CD8-positive, alpha-beta T cell (primary cell): ENCODE measurements at places on chromosomes 3 and 15.

- no peak for DNase-seq
Observed at GRCh38 chr15:83692746-83693581, 39.0 kb downstream of the ADAMTSL3 start.

DNA sequence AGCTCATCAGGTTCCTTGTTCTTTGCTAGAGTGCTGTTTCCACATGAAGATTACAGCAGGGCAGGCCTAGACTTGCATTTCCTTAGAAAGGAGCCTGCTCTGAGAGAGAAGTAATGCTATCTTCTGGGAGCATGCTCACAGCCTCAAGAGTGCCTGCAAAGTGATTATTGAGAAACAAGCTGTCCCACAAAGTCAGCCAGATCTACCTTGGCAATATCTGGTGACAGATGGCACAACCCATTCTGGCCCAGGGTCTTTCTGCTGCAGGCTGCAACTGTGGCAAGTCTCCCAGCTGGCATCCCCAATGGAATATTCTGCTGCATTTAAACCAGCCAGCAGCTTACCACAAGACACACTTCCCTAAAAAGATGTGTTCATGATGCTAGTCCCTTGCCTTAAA lies 29.3 kb downstream of the MTMR10 start:
- DNase-seq, result no peak

DNA sequence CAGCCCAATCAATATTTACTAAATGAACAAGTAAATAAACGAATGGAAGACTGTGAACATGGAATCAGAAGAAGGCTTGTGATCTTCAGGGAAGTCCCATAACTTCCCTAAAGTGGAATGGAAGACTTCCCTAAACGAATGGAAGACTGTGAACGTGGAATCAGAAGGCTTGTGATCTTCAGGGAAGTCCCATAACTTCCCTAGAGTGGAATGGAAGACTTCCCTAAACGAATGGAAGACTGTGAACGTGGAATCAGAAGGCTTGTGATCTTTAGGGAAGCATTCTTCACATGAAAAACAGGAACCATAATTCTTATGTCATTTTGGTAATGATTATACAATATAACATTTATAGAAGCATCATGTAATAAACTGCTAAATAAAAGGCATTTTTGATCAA lies 38.8 kb downstream of the EOGT start:
- DNase-seq, result no peak

- DNase-seq, result no peak
Observed at GRCh38 chr3:159187706-159188105, 385.9 kb downstream of the MFSD1 start.

- no peak for DNase-seq
Observed at GRCh38 chr15:40256638-40257235, 17.9 kb downstream of the PAK6 start.

DNA sequence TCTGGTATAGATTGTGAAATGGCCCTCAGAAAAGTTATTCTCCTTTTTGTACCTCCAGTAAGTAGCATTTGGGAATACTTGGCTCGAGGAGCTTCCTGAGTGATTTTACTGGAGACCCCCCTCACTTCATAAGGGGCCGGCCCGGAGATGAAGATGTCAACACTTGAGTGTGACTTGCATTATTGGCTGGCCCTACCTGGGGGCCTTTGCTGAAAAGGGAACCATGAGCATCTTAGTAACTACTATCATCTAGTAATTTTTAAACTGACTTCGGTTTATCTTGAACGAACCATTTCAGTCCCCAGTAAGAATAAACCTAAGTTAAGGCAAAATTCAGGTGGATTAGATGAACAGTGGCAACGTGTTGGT lies 1.3 kb downstream of the FAIM start:
- DNase-seq, result no peak

GRCh38 chr3:39848365-39848764 lies 39.0 kb downstream of the MYRIP start:
- DNase-seq, result no peak

DNA sequence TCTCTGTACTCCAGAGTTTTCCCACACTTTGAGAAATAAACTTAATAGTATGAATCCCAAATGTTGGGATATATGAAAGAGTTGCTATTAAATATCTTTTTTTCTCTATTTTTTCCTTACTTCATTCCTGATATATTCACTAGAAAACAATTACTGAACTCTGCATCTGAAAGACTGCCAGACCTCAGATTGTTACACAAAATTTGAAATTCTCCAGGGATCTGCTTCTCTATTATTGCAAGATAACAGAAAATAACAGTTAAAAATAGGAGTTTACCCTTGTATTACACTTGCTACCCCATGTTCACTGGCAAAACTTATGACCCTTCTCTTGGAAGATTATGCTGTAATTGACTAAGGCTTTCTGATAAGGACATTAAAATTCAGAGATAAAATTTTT lies 11.7 kb upstream of the P3H2 start:
- DNase-seq, result no peak

GRCh38 chr3:33975463-33975862 lies 177.0 kb downstream of the PDCD6IP start:
- DNase-seq, result no peak

DNA sequence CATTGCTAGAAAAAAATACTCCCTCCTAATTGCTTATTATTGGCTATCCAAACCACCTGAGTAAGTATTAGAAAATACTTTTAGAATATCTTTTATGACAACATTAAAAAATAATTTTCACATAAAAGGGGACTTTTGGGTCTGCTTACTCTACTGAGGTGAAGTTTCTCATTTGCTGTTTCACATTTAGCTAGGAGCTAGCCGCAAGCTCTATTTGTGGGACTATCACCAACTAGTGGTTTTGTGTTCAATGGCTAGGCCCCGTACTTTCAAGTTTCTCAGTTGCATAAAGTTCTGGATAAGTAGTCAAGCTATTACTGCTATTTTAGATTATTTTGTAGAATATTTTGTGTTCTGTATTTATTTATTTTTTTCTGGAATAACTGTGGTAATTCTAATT lies 244.2 kb upstream of the SLITRK3 start:
- no peak for DNase-seq

DNA sequence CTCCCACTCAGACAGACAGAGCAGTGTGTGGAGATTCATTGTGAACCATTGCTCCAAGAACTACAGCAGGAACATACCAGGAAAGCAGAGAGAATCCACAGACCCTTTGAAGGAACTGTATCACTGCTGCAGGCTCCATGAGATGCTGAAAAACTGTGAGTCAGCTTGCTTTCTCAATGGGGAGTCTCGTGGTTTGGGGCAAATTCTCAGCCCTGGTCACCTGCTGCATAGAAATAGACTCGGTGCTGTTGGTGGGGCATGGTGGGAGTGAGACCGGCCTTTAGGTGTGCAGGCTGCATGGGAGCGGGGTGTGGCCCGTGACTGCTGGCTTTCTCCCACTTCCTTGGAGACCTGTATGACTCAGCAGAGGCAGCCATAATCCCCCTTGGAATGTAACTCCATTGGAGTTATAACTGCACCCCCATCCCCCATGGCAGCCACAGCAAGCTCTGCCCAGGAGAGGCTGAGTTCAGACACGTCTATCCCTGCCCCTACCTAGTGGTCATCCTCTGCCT lies 35.6 kb downstream of the ALCAM start:
- DNase-seq, result no peak

GRCh38 chr3:172405914-172406313 lies 42.3 kb downstream of the GHSR start:
- no peak for DNase-seq

- no peak for DNase-seq
Observed at GRCh38 chr3:177842743-177843734, 645.8 kb upstream of the TBL1XR1 start.

GRCh38 chr3:126995926-126996512 lies 13.1 kb downstream of the PLXNA1 start:
- no peak for DNase-seq

DNA sequence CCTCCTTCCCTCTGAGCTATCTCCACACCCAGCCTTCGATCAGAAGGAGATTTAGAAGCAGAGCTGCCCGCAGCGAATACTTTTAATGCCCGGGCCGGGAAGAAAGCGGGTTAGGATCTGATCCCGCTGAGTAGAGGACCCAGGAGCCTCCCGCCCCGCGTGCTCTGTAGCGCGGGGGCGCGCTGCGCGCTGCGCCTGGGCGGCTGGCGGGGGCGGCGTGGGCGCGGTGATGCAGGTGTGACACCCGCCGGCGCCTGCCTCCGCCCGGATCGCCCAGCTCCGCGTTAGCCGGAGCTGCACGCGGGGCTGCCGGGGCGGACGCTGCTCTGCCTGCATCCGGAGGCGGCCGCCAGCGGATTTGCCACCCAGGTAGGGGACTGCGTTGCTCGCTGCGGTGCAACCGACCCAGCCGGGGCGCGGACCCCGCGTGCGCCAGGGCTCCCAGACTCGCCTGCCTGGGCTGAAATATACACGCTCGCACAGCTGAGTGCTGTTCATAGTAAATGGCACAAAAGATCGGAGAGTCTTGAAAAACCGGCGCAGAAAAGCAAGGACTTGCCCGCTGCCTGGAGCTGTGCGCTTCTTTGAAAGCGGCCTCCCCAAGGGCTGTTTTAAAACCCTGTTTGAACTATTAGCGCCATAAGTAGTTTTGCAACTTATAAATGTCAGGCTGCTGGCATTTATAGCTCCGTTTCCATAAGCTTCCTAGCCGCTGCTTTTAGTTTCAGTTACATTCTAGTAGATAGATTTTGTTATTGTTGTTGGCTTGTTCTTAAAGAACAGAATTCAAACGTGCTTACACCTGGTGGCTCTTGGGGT lies at the start of gene SV2B:
Gene SV2B (plus strand): TSS at position 263 of the 819 bp plus-strand sequence. CDS start 126,007 bp downstream, outside the sequence.
- DNase-seq, result peak; percentile 29

GRCh38 chr15:52136442-52136980 lies 23.9 kb upstream of the BCL2L10 start:
- no peak for DNase-seq

DNA sequence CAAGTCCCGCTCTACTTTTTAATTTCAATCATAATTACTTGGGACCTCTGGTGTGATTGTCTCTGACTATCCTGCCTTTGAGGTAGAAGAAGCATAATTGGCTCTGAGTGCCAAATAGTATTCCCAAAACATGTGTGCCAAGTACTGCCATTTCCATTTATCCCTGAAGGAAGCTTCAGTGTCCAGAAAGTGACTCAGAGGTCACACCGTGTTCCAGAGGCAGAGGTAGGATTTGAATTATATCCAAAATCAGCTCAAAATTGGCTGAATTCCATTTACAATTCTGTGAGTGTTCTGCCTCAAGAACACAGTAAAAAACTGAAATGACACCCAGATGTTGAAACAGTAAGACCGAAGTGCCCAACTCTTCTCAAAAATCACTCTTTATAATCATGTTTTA lies 255.3 kb downstream of the RSL24D1 start:
- no peak for DNase-seq

DNA sequence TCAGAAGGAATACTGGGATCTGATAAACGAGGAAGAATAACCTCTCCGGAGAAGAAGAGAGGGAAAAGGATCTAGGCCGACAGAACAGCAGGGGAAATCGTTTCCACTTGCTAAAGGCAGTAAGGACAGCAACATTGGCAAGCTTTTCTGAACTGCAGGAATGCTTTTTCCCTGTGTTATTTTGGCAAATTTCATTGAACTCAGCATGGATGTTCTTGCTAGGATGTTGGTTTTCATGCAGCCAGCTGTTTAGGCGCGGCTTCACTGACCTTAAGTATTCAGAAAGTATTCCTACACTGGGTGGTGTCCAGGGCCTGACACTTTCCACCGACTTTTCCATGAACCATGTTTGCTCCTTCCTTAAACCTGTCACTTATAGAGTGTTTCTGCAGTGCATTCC lies 489.7 kb downstream of the CNTN3 start:
- DNase-seq, result no peak

DNA sequence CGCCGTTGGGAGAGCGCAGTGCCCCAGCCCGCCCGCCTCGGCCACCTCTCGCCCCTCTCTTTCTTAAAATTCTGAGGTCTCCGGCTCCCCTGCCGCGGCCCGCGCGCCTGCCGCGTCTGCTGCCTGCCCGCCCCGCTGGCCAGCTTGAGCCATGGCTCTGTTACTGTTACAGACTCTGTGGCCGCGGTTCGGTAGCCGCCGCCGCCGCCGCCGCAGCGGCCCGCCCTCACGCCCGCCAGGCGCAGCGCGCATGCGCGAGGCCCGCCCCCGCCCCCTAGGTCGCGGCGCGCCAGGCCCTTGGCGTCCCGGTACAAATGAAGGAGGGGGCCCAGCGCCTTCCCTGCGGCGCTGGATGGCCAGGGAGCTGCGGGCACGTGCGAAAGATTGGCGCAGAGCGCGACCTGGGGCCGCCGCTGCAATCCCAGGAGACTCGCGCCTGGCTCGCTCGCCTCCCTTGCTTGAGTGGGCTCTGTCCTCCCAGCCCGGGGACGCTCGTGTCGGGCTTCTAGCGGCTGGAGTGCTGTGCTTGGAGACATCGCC lies at the start of gene ONECUT1:
Gene ONECUT1 (minus strand): TSS at position 168 of the 540 bp plus-strand sequence. CDS start 452 bp downstream, outside the sequence.
- no peak for DNase-seq

DNA sequence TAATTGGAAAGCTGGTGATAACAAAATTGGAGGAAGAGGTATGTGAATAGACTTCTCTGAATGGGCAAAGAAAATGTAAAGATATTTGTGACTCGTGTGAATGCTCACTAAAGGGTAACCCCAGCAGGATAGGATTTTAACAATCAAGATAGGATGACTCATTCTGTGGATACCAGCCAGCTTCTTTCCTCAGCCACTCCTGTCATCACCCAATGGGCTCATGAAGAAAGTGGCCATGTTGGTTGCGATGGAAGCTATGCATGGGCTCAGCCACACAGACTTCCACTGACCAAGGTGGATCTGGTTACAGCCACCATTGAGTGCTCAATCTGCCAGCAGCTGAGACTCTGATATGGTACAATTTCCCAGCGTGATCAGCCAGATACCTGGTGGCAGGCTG lies 40.9 kb downstream of the STRIT1 start:
- DNase-seq, result no peak

- DNase-seq, result no peak
Observed at GRCh38 chr3:141078200-141078599, 27.1 kb downstream of the SPSB4 start.

DNA sequence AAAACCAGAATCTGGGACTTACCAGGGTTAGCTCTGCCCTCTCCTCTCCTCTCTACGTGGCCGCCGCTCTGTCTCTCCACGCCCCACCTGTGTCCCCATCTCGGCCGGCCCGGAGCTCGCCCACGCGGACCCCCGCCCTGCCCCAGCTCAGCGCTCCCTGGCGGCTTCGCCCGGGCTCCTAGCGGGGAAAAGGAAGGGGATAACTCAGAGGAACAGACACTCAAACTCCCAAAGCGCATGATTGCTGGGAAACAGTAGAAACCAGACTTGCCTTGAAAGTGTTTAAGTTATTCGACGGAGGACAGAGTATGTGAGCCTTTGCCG lies 5.4 kb downstream of the ISL2 start:
- no peak for DNase-seq

DNA sequence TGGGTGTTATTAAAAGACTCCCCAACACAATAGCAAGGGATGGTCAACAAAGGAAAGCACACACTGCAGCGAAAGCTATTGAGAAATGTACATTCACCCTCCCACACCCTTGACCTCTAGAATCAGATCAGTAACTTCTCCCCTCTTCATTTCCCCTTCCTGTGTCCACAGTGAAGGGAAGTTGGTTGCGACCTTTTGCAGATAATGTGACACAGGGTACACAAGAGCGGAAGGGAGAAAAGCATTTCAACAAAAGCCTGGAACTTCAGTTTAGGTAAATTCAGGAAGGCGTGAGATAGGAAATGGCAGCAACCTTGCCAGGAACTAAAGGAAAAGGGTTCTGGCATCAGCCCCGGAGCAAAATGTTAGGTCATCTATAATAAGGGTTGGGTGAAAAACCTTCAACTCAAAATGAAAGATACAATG lies 899.8 kb downstream of the MCTP2 start:
- DNase-seq, result no peak

- DNase-seq, result no peak
Observed at GRCh38 chr3:161072211-161072621, 32.9 kb downstream of the B3GALNT1 start.

GRCh38 chr3:121667333-121667732 lies 6.6 kb upstream of the HCLS1 start:
- no peak for DNase-seq
